CD4-positive, alpha-beta T cell treated with Interleukin-10 for 1 hour (primary cell): ENCODE measurements at places on chromosomes 1 and 21.

DNA sequence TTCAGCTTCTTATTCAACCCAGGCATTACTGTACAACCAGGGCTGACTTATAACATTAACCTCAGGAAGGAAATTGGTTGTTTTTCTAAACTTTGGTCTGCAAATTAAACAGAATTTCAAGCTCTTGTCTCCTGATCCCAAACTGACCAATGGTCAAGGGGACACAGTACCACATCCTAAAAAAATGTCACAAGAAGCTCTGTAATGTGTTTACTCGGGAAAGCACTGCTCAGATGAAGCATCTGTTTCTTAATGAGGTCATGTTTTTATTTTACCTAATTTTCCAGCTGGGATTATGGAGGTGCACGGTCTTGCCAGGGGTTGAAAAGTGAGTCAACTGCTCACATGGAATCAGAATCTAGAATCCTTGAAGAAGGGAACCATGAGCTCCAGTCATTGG, 18.7 kb downstream of the ADAMTS5 start:
- DNase-seq = no peak

- DNase-seq = no peak
Measured at GRCh38 chr1:116486424-116486823, 84.4 kb downstream of the CD58 start.

DNA sequence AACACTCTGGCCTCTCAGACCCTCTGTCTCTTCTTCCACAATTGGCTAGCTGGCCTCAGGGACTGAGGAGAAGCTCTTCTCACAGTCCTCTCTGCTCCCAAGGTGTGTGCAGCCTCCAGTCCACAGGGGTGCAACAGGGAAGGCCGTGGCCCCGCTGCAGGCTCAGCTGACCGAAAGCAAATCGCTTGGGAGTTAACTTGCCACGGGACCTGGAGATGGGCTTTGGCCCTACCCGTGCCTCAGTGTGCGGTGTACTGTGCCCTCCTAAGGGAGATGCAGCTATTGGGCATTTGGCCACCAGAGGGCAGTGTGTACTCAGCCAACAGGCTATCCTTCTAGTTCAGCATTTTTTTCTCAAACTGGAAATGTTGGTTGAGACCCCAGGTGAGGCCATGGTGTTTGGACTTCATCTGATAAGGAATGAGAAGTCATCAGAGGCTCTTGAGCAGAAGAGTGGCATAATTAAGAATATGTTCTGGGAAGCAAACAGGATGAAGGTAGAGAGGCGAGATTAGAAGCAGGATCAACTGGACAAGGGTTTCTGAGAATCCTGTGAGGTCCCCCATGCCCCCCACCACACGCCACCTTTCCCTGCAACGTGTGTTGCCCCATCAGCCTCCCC, 42.5 kb upstream of the TMEM125 start:
- peak; percentile 80 for DNase-seq

- DNase-seq = no peak
Measured at GRCh38 chr1:89728381-89728780, 92.5 kb upstream of the LRRC8D start.

DNA sequence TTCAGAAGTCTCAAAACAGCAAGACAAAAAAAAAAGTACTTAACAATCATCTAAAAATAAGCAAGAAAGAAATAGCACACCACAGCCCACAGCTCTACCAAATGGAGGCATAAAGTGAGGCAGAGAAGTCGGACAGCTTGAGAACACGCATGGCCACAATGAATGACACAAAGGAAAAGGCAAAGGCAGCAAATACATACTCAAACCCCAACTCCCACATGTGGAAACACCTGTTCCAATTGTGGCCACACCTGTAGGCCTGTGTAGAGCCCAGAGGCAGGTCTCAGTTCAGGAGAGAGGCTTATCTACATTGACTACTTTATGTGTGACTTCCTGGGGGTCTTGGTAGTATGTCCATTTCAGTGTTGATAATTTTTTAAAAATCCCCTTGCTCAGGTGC, 543.5 kb downstream of the LMO4 start:
- no peak for DNase-seq

- no peak for DNase-seq
Measured at GRCh38 chr1:178232108-178232507, 138.2 kb downstream of the RASAL2 start.

DNA sequence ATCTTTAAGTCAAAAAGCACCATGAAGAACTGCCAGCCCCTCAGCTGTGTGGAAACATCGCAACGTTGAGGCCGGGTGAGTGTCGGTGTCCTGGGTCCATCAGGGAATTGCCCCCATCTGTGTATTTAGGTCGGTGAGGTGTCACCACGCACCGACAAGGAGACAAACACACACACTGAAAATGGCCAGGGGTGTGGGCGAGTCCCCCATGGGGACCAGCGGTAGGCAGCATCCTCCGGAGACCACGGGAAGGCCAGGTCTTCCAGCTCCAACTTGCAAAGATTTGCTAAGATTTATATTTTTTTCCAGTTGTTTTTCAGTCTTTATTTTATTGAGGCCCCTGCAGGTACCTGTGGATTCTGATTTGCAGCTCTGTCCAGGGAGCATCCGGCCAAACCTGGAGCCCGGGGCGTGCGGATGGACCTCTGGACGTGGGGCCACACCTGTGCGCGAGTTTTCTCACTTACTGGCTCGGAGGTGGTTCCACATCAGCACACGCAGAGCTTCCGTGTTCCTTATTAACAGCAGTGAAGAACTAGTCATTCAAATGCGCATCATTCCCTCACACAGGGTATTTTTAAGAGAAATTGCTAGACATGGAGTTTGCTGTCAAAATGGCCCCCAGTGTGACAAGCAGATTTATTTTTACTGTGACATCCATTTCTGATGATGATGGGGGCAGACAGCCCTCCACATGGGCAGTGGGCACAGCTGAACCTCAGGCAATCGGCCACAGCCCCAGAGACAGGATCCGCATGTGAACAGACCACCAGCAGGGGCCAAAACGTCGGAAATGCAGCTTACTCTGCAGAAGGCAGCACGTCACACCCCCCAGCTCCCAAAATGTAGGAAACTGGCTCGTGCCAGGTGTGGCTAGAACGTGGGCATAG, 17.2 kb upstream of the SLC19A1 start:
- DNase-seq = no peak

DNA sequence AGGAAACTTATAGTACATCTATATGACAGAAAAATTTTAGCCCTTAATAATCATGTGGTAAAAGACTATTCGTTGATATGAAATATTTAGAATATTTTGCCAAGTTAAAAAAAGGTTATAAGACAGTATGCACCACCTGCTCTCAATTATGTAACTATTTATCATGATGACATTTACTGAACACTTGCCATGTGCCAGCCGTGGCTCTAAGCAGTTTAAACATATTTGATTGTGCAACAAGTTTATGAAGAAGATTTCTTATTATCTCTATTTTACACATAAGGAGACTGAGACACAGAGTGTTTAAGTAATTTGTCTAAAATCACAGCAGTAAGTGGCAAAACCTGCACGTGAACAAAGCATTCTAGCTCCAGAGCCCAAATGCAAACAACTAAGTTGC, 199.3 kb upstream of the JUN start:
- no peak for DNase-seq

- peak; percentile 35 for DNase-seq
Measured at GRCh38 chr1:240613356-240614142, 1.6 kb upstream of the GREM2 start.

GRCh38 chr1:10979483-10979920, 33.0 kb upstream of the TARDBP start:
- no peak for DNase-seq

- DNase-seq = peak; percentile 70
Measured at GRCh38 chr1:172719694-172720138, 60.8 kb downstream of the FASLG start.
